ENCODE measurements at places on chromosomes 4 and X. TPM values are rescaled to one million over a fixed set of nuclear protein-coding genes. Genes with fewer than 3 reads are reported as not detected.

CXCL11 gene
- not detected for total RNA-seq

SLC6A14 gene
- not detected for total RNA-seq

STATH gene
- total RNA-seq: not detected

HSD17B13 gene
- not detected for total RNA-seq

SHROOM3 gene
- total RNA-seq: 22.5 TPM

UGT2B10 gene
- not detected for total RNA-seq

TRIM61 gene
- total RNA-seq: not detected

CXCL5 gene
- total RNA-seq: not detected

PI4K2B gene
- 22.9 TPM for total RNA-seq

PAGE1 gene
- total RNA-seq: not detected

GPC3 gene
- total RNA-seq: 5.7 TPM

ARHGAP36 gene
- total RNA-seq: not detected

ARMCX1 gene
- 19.6 TPM for total RNA-seq

TKTL2 gene
- total RNA-seq: not detected

TLR6 gene
- total RNA-seq: 1.5 TPM

MTMR8 gene
- not detected for total RNA-seq

ZNF827 gene
- total RNA-seq: 9.2 TPM

MAGEA9B gene
- not detected for total RNA-seq

ASB9 gene
- total RNA-seq: 1.4 TPM

XAGE1B gene
- not detected for total RNA-seq

BDH2 gene
- 36.8 TPM for total RNA-seq

FAM236B gene
- total RNA-seq: not detected

DNAJB14 gene
- total RNA-seq: 34.0 TPM

KLB gene
- not detected for total RNA-seq

HELQ gene
- total RNA-seq: 16.9 TPM

DRD5 gene
- total RNA-seq: not detected

MTTP gene
- not detected for total RNA-seq

SULT1B1 gene
- total RNA-seq: not detected

XAGE2 gene
- total RNA-seq: 2.7 TPM

MAGEA1 gene
- total RNA-seq: not detected

KANTR gene
- total RNA-seq: 5.1 TPM

SSX1 gene
- not detected for total RNA-seq

Measured in SJSA1 (cell line).